Esophagus mucosa (tissue), 1 donor: ENCODE measurements at places on chromosomes 16 and 17. TPM values are rescaled to one million over a fixed set of nuclear protein-coding genes. Genes with fewer than 3 reads are reported as not detected.

The SLC16A6 gene
- total RNA-seq = 14.4 TPM

The ZPBP2 gene
- not detected for total RNA-seq

The SCGB1C2 gene
- not detected for total RNA-seq

The KLHL10 gene
- total RNA-seq = 0.32 TPM

The TAT gene
- total RNA-seq = 0.24 TPM

The JUP gene
- total RNA-seq = 1,050 TPM

The CBLN1 gene
- 0.36 TPM for total RNA-seq

The KRT32 gene
- 0.80 TPM for total RNA-seq

The CDC42EP4 gene
- total RNA-seq = 25.9 TPM

The CTF1 gene
- 2.3 TPM for total RNA-seq

The STXBP4 gene
- total RNA-seq = 3.9 TPM

The ZFP90 gene
- total RNA-seq = 12.0 TPM

The HS3ST2 gene
- total RNA-seq = 0.12 TPM

The ZNF771 gene
- total RNA-seq = 3.2 TPM

The CHTF18 gene
- 20.2 TPM for total RNA-seq

The CHST4 gene
- 0.16 TPM for total RNA-seq

The FAAP100 gene
- 16.3 TPM for total RNA-seq

The TBC1D3K gene
- not detected for total RNA-seq

The BRIP1 gene
- total RNA-seq = 3.9 TPM

The DOC2B gene
- 32.5 TPM for total RNA-seq

The NLRC3 gene
- total RNA-seq = 0.48 TPM

The MT1G gene
- total RNA-seq = 26.3 TPM

The HAS3 gene
- total RNA-seq = 72.2 TPM

The ACD gene
- total RNA-seq = 7.8 TPM

The PPP1R1B gene
- 1.6 TPM for total RNA-seq

The ADAMTS18 gene
- total RNA-seq = not detected

The PHAF1 gene
- total RNA-seq = 12.1 TPM

The FMNL1 gene
- 2.6 TPM for total RNA-seq

The CDYL2 gene
- total RNA-seq = 5.3 TPM

The ST6GALNAC1 gene
- total RNA-seq = 16.9 TPM

The CCL11 gene
- total RNA-seq = 0.28 TPM

The RPGRIP1L gene
- total RNA-seq = 2.9 TPM

The TMEM204 gene
- total RNA-seq = 2.8 TPM

The ST6GALNAC2 gene
- total RNA-seq = 24.0 TPM

The ALKBH5 gene
- total RNA-seq = 45.3 TPM

The PERCC1 gene
- total RNA-seq = not detected

The MYH13 gene
- total RNA-seq = 0.16 TPM

The GLTPD2 gene
- not detected for total RNA-seq

The MYH11 gene
- 21.6 TPM for total RNA-seq

The RPRML gene
- total RNA-seq = not detected

The GAS7 gene
- 17.3 TPM for total RNA-seq

The ULK2 gene
- 8.4 TPM for total RNA-seq

The POLG2 gene
- 4.7 TPM for total RNA-seq

The GAS2L2 gene
- total RNA-seq = not detected

The SSTR5 gene
- total RNA-seq = not detected

The NPIPB13 gene
- total RNA-seq = 11.2 TPM

The ZNF385C gene
- 0.44 TPM for total RNA-seq

The LGALS3BP gene
- total RNA-seq = 193 TPM
